ENCODE measurements at places on chromosomes 2 and 18.
A peak's percentile ranks its signal among the peaks of the same experiment; 100 is the strongest.

DNA sequence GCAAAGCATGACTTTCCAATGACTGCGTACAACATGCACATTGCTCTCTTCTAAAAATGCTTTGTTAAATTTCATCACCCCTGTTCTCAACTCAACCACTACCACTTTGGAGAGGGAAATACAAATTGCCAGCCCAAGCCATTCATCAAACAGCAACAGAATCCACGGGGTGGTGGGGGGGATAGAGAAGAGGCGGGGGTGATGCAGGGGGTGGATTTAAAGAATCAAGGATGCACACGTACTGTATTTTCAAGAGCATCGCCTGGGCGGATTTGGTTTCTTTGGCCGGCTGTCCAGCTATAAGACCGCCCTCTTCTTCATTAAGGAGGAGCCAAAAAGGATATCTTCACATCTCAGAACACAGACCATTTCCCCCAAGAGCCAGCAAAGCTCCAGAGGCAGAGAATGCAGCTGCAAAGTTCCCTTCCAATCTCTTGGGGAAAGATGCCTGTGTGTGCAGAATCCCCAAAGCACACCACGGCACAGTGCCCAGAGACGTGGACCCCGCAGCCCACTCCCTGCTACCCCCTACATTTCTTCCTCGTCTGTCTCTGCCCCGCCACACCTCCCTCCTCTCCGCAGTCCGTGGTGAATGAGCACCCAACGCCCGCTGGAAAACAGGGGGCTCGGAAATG lies 977 bp downstream of the SLC8A1 start:
- no peak for DNase-seq

GRCh38 chr2:46942143-46942526 lies 26.5 kb upstream of the MCFD2 start:
- DNase-seq, result peak; percentile 55

GRCh38 chr18:70072678-70073077 lies 125.0 kb upstream of the CD226 start:
- no peak for DNase-seq

DNA sequence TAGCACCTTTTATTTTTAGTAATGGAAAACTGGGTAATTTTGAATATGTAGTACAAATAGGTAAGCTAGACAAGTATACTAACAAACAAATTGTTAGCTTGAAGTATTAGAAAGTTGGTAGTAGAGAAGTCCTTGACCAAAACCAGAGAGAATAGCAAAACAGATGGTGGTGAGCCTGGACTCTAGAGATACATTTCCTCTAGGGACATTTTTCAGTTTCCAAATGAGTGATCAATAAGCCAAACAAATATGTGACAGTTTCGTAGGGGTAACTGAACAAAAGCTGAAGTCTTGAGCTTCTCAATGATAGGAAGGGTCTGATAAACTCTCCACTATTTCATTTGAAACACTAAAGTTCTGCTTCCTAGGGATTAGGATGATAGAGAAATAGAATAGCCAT lies 692.0 kb upstream of the FAM98A start:
- no peak for DNase-seq

DNA sequence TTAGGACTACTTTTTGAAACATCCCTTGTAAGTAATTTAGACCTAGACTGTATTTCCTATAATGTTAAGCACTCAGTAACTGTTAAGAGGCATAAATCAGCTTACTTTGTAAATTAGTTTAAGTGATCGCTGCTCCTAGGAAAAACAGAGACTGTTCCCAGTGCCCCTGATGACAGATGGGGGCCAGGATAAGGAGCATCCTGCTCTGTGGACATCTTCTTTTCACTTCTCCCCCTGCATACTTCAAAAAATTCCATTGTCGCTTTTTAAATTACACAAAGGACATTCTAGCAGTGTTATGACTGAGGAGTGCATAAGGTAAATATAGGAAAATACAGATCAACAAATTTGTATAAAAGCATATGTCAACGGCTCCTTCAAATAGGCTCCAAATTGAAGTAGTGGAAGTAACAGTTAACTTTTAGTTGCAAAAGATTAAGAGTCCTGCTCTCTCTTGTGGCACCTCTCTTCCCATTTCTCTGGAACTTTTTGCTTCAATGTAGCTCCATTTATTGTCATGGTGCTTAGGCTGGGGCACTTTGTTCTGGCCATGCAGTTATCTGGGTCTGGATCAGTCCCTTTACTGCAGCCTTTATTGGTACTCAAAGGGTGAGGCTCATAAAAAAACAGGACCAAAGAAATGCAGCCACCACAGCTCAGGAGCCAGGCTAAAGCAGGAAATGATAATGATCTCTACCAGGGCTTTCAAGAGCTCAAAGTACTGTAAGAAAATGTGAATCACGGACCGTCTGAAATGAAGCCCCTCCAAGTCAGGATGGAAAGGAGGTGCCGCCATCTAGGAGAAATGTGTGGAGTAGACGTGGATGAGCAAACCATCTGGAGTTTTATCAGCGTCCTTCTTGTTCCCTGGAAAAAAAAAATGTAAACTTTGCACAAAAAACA lies 162.1 kb upstream of the ZNF516 start:
- no peak for DNase-seq

GRCh38 chr2:238777369-238778067 lies 70.4 kb upstream of the TWIST2 start:
- DNase-seq, result no peak

- no peak for DNase-seq
These were observed 14.6 kb downstream of the ZNF519 start for GRCh38 chr18:14117606-14118005.

DNA sequence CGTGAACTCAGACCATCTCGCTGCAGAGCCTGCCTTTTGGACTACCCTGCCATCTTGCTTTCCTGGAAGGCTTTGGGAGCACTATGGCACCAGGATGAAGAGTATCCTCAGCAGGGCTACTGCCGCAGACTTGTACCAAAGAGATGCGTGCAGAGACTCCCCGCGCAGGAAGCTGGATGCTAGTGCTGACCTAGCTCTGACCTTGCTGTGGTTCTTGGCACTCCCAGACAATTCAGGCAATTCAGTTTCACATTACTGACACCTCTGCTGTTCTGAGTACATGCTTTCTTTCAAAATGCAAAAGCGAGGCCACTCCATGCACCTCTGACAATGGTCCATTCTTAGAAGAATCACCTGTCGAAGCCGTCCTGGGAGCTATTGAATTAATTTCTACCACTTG lies 251.5 kb upstream of the MEX3C start:
- no peak for DNase-seq

- no peak for DNase-seq
These were observed 48.9 kb upstream of the NABP1 start for GRCh38 chr2:191629001-191629453.

DNA sequence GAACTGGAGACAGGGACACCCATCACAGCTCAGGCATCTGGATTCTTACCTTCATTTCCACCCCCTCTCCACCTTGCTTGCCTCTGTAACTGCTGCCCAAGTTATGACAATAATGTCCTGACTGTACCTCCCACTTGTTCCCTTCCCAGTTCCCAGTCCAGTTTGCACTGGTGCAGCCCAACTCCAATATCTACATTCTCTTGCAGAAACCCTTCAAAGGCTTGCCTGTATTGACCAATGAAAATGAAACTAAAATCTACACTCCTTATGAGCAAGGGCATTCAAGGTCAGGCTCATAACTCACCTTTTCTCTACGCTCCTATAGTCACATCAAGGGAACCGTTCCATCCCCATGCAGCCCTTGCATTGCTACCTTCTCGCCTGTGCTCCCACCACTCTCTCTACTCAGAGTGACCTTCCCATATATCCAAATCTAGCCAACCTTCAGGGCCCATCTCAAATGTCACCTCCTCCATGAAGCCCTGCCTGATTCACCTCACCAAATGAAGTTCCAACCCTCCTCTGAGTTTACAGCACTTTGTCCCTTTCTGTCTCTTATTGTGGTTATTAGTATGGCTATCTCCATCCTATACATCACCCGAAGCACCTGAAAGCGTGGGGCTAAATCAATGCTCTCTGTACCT lies 219.0 kb downstream of the ALPK2 start:
- DNase-seq, result no peak

DNA sequence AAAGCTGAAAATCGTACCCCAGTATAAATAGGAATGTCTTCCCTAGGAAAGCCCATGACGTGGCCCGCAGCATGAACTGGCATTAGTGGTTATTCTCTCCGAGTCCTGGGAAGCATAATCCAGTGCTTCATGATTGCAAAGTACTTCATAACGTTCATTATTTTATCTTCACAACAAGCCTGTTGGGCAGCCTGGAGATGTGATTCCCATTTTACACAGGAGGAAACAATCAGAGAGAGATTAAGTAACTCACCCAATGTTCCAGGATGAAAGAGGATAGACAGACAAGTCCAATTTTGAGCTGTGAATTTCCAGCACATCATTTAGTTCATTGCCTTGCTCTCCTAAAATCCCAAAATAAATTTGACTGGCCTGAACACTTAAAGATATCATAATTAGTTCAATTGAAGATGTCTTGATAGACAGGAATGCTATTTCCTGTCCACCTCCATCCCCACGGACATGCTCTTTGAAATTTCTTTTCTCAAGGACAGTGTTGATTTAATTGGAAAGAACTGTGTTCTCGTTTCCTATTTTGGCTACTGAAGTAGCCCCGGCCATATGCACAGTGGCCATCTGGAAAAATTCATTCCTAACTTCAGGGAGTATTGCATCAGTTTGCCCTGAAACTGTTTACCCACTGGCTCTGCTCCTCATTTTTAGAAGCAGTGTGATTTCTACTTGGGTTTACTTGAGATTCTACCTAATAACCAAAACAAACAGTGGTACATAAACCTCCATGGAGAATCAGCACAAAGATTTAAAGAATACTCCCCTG lies 93.9 kb downstream of the VWC2L start:
- no peak for DNase-seq

GRCh38 chr18:70385474-70385873 lies 96.6 kb downstream of the SOCS6 start:
- DNase-seq, result no peak

GRCh38 chr2:227617316-227618230 lies at the start of gene SCYGR4:
SCYGR4 (plus strand) TSS chr2:227617498; CDS start chr2:227617498, 0 bp downstream.
- no peak for DNase-seq

- DNase-seq, result no peak
These were observed 1340.2 kb upstream of the ZEB2 start for GRCh38 chr2:145860083-145860482.

DNA sequence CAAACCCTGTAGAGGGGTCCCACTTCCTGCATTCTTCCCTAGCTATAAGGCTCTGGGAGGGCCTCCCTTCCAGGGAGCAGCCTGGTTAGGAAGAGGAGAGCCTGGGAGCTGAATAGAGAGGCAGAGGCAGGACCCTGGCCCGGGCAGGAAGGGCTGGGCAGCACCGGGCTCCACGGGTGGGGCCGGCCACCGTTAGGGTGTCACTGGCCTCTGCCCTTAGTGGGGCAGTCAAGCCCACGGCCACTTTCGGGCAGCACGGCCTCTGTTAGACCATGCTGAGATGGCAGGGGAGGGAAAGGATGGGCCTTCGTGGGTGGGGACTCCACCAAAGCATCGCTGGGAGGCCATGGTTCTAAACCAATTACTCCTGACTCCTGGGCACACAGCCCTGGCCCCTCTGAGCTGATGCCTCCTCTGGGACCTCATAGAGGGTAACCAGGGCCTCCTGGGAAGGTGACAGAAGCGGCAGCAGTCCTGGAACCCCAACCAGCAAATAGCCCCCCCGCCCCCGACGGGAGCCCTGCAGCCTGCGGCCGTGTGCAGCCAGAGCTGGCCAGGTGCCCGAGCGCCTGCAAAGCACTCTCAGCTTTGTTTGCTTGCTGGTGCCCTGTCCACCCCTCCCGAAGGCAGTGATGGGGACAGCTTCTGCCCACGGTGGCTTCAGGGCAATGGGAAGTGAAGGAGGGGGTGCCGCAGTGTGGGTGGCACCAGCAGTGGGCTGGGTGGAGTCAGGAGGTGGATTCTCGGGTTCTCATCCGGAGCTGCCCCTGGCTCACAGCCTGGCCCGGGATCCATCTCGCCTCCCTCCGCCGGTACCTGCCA lies 16.3 kb upstream of the HPCAL1 start:
- no peak for DNase-seq

DNA sequence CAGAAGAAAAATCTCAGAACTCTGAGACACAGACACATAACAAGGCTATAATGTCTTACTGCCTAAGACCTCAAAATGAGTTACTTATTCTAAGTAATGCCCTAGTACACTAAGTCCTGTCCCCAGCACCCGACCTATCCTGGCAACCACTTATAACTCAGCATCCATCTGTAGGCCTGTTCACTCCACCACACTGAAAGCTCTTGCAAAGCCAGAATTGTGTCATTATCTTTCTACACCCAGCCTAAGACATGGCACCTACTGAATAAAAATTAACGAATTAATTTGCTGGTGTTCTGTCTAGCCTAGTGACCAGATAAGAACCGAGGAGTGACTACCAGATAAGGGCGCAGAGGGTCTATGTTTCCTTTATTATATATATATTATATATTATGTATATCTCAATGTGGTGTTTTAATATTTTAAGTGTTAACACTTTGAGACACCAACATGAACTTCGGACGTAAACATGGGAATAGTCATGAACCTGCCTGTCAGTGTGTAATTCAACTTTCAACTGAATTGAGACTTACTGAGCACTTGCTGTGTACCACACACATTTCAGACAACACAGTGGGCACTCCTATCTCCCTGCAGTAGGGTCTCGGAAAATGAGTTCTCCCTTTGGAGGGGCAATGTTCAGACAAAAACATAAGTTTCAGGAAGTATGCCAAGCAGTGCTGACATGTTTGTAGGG lies 27.7 kb downstream of the TMEM131 start:
- DNase-seq, result no peak

GRCh38 chr18:49847524-49847923 lies 34.2 kb upstream of the ACAA2 start:
- DNase-seq, result no peak

- no peak for DNase-seq
These were observed 752 bp downstream of the ASTL start for GRCh38 chr2:96137321-96138178.

DNA sequence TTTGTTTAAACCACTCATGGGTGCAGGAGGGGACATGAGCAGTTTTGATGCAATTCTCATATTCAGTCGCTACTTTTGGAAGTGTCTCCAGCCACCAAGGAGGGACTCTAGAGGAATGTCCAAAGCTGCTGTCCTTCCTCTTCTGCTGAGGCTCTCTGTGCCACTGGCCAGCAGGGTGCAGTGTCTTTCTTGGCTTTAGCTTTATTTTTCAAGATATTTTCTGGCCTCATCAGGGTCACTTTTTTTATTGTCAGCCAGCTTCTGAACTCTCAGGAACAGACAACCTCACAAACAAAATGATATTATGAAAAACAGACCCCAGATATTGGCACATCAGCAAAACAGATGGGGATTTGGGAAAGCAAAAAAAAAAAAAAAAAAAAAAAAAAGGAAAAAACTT lies 289.3 kb upstream of the ZSWIM2 start:
- DNase-seq, result no peak

DNA sequence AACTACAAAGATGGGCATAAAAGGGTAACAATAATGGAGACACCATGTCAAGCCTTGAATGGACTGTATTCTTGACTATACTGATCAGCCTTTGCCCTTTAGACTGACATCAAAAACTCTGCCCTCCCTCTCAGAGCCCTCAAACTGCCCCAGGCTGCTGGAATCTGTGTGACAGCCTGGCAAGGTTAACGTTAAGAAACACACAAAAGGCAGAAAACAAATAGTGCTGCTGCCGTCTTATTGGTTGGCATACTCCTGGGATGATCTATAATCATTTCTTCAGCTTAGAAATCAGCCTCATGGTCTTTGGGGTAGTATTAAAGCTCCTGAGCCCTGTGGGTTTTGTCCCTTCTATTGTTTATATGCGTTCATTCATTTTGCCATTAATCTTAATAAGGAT lies 338.0 kb downstream of the DCC start:
- no peak for DNase-seq
